ENCODE measurements at places on chromosomes 5 and 9.

DNA sequence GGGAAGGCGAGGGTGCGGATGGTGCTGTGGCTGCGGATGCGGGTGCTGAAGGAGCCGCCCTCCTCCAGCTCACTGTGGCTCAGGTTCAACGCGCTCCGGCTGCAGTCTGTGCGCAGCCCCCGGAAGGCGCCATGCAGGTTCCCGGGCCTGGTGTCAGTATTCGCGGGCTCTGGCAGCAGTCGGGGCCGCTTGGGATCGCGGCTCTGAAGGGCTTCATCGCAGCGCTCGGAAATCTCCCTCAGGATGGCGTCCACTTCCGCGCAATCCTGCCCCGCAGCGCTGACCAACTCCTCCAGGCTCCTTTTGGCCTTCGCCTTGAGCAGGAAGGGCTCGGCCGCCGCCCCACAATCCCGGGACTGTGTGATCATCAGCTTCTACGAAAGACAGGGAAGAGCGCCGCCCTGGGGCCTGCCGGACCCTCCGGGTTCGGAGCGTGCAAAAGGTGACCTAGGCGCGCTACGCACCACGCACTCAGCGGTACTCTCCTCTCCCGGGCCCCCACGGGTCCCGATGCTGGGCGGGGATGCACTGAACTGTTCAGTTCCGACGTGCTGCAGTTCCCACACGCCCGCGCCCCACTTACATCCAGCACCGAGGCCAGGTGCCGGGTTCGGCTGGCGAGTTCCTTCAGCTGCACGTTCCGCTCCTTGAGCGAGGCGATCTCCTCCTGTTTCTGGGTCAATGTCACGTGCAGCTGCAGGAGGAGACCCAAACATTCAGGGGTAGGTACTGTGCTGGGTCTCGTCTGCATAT is 6.5 kb downstream of the MCIDAS start:
- DNase-seq, result peak; percentile 77

- no peak for DNase-seq
These were observed 2.4 kb downstream of the RECK start for GRCh38 chr9:36039121-36039520.

- no peak for DNase-seq
These were observed 46.5 kb downstream of the SH3PXD2B start for GRCh38 chr5:172407822-172408221.

DNA sequence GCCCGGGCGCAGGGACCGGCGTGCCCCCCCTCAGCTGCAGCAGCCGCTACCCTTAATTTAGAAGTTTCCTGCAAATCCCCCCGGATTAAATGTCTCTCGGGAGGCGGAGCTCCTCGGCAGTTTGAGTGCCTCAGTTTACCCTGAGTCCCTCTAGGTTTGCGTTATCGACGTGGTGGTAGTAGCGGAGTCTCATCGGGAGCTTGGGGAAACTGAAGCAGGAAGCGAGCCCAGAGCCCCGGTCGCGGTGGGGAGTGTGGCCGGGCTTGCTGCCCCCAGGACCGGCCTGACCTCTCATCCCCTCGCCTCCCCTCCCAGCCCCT is 529 bp upstream of the TPM2 start:
- DNase-seq, result no peak

- DNase-seq, result no peak
These were observed 639.6 kb downstream of the CETN3 start for GRCh38 chr5:89769975-89770374.

- DNase-seq, result no peak
These were observed 21.2 kb downstream of the MEGF9 start for GRCh38 chr9:120692901-120693699.

- no peak for DNase-seq
These were observed 31.9 kb upstream of the SSBP2 start for GRCh38 chr5:81782811-81783210.
